Activated T-helper 1 cell treated with Interleukin-2 at 50 U/mL for 16 hours (primary cell): ENCODE measurements at places on chromosomes 6 and 20.

GRCh38 chr20:1490643-1491195 is 501 bp downstream of the SIRPB2 start:
- DNase-seq: no peak

DNA sequence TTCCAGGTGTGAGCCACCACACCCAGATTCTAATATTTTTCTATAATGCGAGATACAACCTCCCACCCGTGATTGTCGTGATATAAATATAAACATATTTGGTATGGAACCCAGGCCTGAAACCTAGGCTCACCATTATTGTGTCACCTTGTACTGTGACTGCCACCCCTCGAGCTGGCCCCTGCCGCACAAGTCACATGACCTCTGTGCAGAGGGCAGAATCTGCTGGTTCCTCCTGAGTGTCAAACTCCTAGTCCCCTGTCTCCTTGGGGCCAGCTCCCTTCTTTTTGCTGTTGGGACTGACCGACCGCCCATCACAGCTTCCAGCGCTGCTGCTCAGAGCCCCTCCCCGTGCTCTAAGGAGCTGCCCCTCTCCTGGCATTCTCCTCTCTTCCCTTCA is 86.4 kb downstream of the RSPH3 start:
- no peak for DNase-seq

GRCh38 chr6:31573239-31574105 is 1.4 kb downstream of the LTA start:
- DNase-seq: no peak

GRCh38 chr6:29946223-29947076 is 4.1 kb downstream of the HLA-A start:
- DNase-seq: no peak

- no peak for DNase-seq
These were observed 112.7 kb downstream of the RPP40 start for GRCh38 chr6:4891141-4891540.

GRCh38 chr20:21050710-21051109 is 55.4 kb downstream of the LINC00237 start:
- DNase-seq: no peak

DNA sequence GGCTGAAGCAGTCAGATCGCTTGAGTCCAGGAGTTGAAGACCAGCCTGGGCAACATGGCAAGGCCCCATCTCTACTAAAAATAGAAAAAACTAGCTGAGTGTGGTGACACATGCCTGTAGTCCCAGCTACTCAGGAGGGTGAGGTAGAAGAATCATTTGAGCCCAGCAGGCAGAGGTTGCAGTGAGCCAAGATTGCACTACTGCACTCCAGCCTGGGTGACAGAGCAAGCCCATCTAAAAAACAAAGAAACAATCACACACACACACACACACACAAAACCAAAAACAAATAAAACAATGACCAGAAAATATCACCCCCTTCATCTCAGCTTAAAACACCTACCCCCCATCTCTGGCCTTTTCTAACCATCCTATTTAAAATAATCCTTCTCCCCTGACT is 68.0 kb downstream of the BTBD9 start:
- no peak for DNase-seq

DNA sequence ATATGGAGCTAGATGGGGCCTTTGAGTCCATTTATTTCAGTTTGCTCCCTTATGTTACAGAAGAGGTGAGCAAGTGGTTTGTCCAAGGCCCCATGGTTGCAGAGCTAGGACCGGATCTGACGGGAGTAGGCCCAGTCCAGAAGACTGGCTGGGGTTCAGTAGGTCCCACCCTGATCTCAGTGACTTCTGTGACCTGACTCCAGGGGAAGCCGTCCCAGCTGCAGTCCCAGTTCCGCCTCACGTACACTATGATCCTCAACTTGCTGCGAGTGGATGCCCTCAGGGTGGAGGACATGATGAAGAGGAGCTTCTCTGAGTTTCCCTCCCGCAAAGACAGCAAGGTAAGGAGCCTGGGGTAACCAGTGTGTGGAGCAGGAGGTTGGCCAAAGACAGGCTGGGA is 5.4 kb downstream of the DXO start:
- DNase-seq: no peak

GRCh38 chr6:131510094-131510493 is 62.9 kb upstream of the ARG1 start:
- no peak for DNase-seq

DNA sequence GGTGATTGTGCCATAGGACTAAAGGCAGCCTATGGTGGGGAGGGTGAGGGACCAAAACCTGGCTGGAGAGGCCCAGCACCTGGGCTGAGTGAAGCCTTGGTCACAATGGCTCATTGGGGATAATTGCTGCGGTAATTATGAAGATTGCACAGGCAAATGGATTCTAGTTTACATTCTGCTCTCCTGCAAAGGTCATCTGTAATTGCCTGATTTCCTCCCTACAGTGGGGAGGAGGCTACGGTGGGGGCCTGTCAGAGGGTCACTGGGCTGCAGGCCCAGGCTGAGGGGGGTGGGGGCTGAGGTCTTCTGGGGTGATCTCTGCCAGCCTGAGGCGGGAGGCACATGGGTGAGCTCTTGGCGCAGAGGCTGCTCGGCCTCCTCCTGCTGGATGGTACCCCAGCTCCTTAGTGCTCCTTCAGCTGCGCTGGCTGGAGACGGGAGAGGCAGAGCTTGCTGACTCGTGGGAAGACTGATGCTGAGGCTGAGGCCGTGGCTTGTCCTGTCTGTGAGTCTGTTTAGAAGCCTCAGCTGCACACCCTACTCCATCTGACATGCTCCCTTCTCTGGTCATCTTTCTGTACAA is 30.3 kb downstream of the PACSIN1 start:
- no peak for DNase-seq

DNA sequence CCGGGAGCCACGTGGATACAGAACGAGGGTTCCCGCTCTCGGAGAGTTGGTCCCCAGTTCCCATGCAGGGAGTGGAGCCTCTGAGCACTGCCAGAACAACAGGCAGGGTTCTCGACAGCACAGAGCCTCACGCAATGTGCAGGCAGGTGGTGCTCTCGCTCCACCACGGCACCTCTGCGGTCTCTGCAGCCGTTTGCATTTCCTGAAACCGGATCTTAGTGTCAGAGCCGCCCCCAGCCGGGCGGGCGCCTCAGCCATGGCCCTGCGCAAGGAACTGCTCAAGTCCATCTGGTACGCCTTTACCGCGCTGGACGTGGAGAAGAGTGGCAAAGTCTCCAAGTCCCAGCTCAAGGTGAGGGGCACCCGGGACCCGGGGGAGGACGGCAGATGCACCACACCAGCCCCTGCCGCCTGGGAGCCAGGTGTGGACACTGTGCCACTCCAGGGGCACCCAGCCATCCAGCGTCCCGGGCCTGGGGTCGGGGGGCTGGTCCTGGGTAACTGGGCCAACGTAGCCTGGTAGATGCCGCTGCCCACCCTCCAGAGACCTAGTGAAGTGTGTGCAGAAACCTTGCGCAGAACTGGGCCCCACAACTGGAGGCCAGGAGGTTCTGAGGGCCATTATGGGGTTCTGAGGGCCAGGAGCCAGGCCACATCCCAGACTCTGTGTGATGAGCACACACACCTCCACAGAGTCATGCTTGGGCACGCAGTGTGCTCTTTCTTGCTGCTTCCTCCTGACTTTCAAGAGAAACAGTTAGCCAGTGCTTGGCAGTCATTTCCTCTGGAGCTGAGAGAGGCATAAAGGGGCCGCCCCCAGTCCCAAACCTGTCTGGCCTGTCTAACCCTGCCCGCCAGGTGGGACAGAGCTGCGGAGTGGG is at the start of gene DEF6:
TSS of gene DEF6 (plus strand) at position 218 of the 881 bp plus-strand sequence. CDS start at position 257, 39 bp downstream.
- DNase-seq: peak; percentile 81

DNA sequence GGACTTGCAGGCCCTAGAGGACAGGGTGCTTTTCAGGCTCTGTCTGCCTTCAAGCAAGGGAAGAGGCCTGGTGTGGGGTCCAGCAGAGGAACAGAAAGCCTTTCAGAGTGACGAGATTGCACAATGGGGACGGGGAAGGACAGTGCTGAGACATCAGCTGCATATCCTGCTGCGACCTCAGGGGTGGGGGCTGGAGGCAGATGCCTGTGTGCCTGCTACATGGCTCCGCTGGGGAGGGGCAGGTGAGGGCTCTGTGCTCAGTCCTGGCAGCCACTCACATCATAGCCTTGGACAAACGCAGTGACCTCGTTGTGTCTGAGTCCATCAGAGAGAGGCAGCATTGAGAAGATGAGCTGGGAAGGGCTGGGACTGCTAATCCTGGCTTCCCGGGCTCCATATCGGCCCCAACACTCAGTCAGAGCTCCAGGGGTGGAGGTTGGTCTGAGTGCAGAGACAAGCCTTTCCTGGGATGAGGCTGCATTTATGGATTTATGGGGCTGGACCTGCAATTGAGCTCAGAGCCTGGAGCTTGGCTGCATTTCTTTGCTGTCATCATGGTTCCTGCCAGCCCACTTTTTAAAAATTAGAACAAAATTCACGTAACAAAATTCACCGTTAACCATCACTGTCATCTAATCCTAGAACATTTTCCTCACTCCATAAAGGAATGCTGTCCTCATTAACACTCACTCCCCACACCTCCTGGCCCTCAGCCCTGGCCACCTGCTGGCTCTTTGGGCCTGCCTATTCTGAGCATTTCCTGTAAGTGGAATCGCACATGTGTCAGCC is 196.9 kb upstream of the SLC24A3 start:
- DNase-seq: no peak

DNA sequence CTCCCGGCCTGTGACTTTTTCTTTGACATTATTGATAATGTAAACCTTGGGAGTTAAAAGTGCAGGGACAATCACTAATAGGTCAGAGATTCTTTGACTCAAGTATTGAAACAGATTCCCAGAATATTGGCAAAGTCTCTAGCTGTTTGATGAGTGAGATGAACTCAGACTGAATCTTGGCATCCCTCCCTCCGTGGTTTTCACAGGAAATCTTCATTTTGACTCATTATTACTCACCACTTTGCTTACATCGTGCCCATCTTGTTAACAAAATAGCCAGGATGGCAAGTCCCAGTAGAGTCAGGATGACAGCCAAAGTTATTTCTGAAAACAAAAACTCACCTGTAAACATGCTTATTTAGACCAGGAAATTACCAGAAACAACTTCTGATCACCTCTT is 2.0 kb downstream of the TSBP1 start:
- DNase-seq: no peak

- peak; percentile 65 for DNase-seq
These were observed 1.2 kb downstream of the TRIB3 start for GRCh38 chr20:381581-382290.

DNA sequence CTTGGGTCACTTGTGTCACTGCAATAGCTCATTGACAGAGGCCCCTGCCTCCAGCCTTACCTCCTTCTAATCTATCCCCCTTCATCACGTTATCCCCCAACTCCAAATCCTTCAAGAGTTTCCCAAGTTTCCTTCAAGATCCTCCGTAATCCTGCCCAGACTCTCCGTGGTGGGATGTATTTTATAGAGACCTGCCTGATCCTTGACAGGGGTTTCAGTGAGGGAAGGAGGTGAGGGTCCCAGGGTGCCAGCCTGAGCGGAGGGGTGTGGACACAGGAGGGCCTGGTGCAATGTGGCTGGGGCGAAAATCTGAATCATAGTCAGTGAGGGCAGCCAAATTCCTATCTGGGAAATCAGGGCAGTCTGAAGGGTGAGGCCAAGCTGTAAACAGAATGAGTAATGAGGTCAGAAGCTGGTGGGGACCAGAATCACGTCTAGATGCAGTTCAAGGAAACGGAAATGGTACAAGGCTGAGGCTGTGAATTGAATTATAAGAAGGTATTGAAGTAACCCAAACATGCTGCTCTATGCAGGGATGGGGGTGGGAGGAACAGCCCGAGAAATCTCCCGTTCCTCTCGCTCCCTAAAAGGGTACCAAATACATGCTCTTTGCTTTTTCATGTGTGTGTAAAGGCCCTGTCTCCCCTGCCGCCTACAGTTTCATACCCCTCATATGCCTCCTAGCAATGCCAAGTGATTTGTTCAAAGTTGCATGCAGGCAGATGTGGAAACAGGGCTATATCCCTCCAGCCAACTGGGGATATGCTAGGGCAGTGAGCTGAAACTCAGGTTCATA is 35.4 kb upstream of the PIM1 start:
- peak; percentile 1 for DNase-seq

DNA sequence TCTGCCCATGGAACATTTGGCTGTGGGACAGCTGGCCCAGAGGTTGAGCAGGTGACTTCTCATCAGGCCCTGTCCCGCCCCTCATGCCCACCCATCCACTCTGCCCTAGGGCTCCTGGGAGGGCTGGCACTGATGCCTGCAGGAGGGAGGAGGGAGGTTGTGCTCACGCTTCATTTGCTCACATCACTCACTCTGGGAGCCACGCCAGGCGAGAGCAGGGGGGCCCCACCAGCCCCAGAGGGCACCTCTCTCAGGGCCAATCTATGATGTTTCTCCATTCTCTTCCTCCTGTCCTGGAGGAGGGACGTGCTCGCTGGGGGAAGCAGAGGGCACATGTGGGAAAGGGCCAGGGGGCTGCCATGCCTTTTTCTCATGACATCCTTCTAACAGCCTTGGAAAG is 10.9 kb upstream of the GLP1R start:
- DNase-seq: no peak
